ENCODE measurements at places on chromosomes 4 and X. TPM values are rescaled to one million over a fixed set of nuclear protein-coding genes. Genes with fewer than 3 reads are reported as not detected.

DSPP gene
- total RNA-seq = not detected

ASB12 gene
- not detected for total RNA-seq

PSAPL1 gene
- 0.15 TPM for total RNA-seq

MYL5 gene
- 1.5 TPM for total RNA-seq

PASD1 gene
- not detected for total RNA-seq

PDE6B gene
- total RNA-seq = 5.5 TPM

GSX2 gene
- not detected for total RNA-seq
